ENCODE measurements at places on chromosomes 4 and X.

GRCh38 chr4:152540293-152540674 lies 4.4 kb upstream of the FBXW7 start:
- DNase-seq = no peak

DNA sequence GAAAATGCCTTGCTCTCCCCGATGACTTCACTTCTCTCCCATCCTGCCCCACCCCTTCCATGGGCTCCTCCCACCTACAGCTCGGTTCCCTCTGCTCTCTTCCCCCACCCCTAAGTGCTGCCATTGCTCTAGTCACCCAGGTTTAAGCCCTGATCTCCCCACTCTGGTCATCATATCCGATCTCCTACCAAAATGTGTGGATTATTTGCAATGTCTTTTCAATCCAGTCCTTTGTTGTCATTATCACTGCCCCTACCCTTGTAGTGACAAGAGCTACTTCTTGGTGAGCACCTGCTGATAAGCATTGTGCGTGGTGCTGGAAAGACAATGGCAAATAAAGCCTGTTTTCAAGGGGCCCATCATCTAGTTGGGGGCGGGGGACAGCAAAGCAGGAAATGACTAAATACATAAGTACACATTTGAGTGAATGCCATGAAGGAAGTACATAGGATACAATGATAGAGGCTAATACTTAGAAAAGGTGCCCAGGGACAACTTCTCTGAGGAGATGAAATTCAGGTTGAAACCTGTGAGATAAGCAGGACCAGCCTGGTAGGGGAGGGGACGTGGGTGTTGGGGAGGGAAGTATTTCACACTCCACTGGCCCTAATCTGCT lies 63.8 kb downstream of the DLG3 start:
- no peak for DNase-seq

DNA sequence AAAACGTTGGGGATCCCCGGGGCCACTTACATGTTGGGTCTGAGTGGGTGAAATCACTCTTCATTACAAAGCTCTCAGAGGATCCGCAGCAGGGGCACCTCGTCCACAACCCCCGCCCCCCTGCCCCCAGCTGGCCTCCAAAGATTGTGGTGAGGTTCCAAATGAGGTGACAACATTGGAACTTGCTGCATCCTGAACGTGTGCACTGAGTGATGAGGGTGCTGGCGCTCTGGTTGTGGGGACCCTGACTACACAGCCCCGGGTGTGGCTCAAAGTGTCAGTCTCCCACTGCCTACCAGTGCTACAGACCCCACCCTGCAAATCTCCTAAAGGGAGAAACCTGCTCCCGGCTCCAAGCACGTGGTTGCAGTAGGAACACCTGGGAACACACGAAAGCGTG lies 111.9 kb downstream of the PHKA2 start:
- no peak for DNase-seq

- no peak for DNase-seq
Observed at GRCh38 chr4:38805530-38806145, 1.0 kb upstream of the TLR1 start.

GRCh38 chr4:962231-963208 lies 10.8 kb downstream of the DGKQ start:
- DNase-seq = no peak

Data from stimulated activated CD8-positive, alpha-beta memory T cell treated with anti-CD3 and anti-CD28 coated beads, Interleukin-7, amount 100 ng/mL, for 24 hours (primary cell).